ENCODE measurements at places on chromosomes 3 and 15.
A peak's percentile ranks its signal among the peaks of the same experiment; 100 is the strongest.

GRCh38 chr3:187679638-187680396 is 9.6 kb upstream of the SST start:
- no peak for DNase-seq

- DNase-seq, result no peak
Observed at GRCh38 chr3:23856286-23856685, 50.5 kb downstream of the UBE2E1 start.

GRCh38 chr3:130227540-130227939 is 117.9 kb upstream of the COL6A5 start:
- no peak for DNase-seq

DNA sequence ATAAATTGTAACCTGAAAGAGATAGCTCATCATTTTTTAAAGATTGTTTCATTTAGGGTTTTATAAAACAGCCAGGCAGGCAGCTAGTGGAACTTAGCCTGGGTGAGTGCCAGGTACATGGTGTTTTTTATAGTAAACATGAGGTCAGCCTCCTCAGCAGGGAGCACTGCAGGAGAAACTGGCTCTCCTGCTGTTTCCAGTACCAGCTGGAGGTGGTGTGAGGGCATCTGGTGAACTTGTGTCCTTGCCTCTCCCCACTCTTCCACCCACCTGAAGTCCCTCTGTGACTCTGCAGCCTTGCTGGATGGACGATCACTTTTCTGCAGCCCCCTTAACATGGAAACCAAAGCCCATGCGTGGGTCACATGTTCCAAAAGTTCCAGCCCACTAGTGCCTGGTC is 128.4 kb downstream of the FAM174B start:
- DNase-seq, result no peak

DNA sequence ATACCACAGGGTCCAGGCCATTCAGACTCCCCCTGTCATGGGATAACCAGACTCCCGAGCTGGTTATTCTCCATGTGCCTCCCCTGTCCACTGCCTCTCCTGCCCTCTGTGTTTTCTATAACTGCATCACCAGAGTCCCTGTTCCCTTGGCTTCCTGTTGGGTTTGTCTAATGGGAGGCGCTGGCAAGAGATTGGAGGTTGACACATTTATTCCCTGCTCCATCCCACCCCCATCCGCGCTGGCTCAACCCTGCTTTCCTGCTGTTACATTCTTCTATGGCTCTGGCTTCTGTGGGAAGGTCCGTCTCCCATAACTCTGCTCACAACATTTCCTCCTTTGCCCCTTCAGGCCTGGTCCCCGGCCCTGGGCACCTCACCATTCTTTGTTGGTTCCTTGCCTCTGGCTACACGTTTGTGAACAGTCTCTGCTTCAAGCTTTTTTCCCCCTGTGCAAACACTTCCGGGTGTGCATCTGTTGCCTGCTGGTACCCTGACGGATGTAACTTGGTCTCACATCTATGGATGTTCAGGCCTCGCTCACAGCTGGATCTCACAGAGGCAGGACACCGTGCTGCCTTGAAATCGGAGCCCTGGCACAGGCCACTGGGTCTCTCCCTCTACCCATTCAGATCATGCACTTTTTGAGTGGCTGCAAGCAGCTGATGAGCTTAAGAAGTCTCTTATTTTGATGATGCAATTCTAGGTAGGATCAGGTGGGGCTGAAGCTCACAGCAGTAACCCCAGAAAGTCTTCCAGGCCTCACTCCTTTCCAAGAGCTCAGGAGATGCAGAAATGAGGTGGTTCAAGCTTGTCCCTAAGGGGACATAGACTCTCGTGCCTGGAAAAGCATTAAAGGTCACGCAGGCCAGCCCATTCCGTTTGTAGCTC is 68.6 kb upstream of the ATP13A3 start:
- no peak for DNase-seq

GRCh38 chr3:94573337-94573736 is 510.5 kb downstream of the NSUN3 start:
- no peak for DNase-seq

- no peak for DNase-seq
Observed at GRCh38 chr3:159804726-159805410, 183.8 kb upstream of the IL12A start.

GRCh38 chr3:24944805-24945520 is 450.3 kb upstream of the THRB start:
- DNase-seq, result no peak

DNA sequence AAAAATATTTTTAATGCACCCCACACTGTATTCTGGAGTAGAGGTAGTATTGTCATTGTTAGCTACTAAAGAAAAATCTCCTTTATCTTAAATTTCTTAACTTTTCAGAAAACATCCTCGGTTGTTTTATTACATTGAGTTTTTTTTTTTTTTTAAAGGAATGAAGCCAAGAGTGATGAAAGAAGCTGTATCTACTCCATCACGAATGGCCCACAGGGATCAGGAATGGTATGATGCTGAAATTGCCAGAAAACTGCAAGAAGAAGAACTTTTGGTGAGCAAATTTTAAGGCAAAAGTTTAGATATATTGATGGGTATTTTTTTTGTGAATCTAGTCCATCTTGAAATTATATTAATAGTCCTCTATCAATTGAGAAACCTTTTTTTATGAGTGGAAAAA is 49.7 kb upstream of the UTS2B start:
- no peak for DNase-seq

- no peak for DNase-seq
Observed at GRCh38 chr3:112685420-112685819, 44.5 kb upstream of the CCDC80 start.

- DNase-seq, result no peak
Observed at GRCh38 chr3:115685097-115685496, 61.8 kb downstream of the GAP43 start.

GRCh38 chr3:128488991-128489673 is 3.9 kb downstream of the GATA2 start:
- peak; percentile 60 for DNase-seq

GRCh38 chr3:20480786-20481365 is 294.9 kb upstream of the SGO1 start:
- DNase-seq, result no peak

GRCh38 chr3:46824211-46824970 is 38.9 kb downstream of the MYL3 start:
- no peak for DNase-seq

GRCh38 chr3:102189541-102189940 is 245.3 kb upstream of the ZPLD1 start:
- no peak for DNase-seq

- no peak for DNase-seq
Observed at GRCh38 chr15:62797171-62797570, 245.4 kb upstream of the TPM1 start.

GRCh38 chr3:16109929-16110328 is 64.6 kb upstream of the GALNT15 start:
- DNase-seq, result no peak

GRCh38 chr3:139672884-139673283 is 4.9 kb downstream of the NMNAT3 start:
- no peak for DNase-seq

DNA sequence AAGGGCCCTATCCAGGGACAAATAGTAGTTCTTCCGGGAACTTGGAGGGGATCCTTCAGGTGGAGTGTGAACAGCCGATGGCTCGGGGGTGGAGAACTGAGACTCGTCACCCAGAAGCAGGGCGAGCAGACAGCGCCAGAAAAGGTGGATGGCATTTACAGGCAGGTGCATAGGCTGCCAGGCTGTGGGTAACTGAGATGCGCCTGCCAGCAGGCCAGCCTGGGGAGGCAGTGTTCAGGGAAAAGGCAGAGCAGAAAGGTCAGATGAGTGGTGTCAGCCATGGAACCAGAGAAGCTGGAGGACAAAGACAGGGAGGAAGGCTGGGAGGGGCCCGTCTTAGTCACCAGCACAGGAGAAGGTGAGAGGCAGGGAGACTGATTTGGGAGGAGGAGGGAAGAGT is 53.0 kb upstream of the SEC22A start:
- no peak for DNase-seq

DNA sequence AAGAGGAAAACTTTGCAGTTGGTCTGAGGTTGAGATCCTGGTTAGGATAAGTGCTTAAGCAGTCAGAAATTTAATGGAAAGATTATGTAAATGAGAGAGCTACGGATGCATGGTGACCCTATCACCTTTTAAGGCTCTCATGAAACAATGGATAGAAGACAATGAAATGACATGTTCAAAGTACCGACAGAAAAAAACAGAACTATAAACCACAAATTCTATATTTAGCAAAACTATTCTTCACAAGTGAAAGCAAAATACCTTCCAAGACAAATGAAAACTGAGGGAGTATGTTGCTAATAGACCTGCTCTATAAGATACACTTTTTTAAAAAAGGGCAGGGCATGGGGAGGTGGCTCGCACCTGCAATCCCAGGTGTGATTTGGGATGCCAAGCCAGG is 32.2 kb downstream of the DNAAF4 start:
- no peak for DNase-seq

DNA sequence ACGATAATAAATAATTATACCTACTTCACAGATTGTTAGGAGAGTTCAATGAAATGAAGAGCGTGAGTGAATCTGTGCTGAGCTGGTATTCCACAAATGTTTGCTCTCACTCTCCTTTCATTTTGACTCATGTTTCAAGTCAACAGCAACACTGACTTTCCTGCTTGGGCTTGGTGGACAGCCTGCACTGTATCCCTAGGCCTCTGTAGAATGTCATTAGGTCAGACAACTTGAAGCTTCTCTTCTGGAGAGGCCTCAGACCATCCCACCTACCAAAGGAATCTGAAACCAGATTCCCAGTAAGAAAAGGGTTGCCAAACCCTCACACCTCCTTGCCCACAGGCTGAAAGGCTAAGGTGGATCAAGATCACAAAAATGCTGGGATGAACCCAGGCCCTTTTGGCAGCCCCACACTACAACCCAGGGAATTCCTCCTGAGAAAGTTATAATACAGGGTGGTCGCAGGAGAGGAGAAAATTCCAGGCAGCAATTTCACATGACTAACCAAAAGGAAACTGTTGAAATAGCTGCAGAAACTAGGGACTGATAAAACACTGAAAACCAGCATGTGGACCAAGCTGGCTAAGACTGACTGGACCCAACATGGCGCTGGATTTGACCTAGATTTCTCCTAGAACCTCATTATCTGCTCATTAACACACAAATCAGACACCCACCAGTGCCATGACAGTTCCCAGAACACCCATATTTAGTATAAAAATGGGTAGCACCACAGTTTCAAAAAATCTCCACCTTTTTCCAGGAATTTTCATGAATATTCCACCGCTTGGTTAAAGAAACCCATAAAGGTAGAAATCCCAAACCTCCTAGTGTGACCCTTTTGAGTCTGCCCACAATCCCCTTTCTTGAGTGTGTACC is 57.0 kb upstream of the ZNF148 start:
- DNase-seq, result no peak

DNA sequence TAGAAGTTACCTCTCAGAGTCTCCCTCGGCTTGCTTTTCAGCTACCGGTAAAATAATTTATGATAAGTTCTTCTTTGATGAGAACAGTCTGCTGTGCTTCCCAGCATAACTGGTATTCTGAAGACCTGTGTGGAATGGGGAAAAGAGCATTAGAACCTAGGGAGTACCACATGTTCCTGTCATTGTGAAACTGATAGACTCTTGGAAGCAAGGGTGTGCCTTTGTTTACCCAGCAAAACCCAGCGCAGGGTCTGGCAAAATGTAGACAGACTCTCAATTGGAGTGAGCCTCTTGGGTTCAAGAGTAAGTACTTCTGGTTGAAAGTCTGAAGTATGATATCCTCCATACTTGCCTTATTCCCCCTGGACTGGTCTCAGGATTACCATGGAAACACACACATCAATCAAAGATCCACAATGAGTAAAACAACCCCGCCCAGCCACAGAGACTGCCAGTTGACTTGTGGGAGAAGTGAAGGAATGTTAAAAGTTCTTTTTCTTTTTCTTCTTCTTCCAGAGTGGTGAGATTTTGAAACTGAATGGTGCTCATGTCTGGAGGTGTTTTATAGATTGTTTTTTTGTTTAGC is 652.4 kb upstream of the NAALADL2 start:
- no peak for DNase-seq

- no peak for DNase-seq
Observed at GRCh38 chr15:29222129-29222853, 47.3 kb downstream of the NSMCE3 start.

DNA sequence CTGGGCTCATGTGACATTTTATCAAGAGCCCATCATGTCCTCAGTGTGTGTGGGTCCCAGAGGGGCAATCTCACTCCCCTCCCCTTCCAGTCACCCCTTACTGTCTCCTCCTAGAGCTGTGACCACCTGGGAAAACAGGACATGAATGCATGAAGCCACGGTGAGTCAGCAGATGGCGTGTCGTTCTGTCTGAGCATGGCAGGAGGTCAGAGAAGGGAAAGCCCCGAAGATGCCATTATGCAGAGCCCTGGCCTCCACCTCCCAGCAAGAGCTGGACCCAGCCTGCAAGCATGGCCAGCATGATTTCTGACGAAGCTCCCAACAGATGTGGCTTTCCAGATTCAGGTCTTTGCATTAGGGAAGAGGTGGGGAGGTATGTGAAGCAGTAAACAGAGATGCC is 118.5 kb downstream of the TLE3 start:
- no peak for DNase-seq

- no peak for DNase-seq
Observed at GRCh38 chr3:78314327-78314726, 1274.4 kb downstream of the ROBO2 start.

GRCh38 chr15:43361313-43361903 is 9.4 kb downstream of the ZSCAN29 start:
- DNase-seq, result no peak

- no peak for DNase-seq
Observed at GRCh38 chr15:25060996-25061620, 106.3 kb downstream of the SNRPN start.

GRCh38 chr3:125072301-125072700 is 16.5 kb upstream of the HEG1 start:
- no peak for DNase-seq

GRCh38 chr15:80669663-80670273 is 25.3 kb upstream of the ABHD17C start:
- DNase-seq, result no peak

DNA sequence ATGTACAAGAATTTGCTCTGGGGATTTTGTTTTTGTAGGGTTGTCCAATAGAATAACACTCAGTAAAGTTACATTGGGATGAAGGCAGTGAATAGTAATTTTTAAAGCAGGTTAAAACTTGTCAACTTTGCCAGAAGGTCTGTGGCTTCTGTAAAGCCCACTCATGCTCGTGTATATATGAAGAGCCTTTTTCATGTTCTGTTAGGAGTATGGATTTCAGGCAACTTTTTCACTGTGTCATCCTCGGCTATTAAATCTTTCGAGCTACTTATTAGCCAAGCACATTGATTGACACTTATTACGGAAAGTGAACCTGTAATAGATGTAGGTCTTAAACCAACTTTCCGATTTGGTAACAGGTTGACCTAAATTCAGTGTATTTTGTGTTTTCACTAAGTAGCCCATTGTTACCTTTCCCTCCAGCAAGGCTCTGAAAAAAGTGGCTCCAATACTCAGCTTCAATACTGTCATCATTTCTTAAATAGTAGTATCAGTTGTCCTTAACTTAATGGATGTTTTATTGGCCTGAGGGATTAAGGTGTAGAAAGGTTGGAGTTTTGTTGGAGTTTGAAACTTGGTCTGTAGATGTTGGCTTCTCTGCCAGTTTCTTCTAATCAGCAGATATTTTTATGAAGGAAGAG is 1.7 kb downstream of the PAK2 start:
- DNase-seq, result no peak

Measured in natural killer cell treated with Interleukin-12 subunit alpha and Interleukin-12 subunit beta and Interleukin-15 and Interleukin-18, amount 100 ng/mL, for 72 hours (primary cell).